ENCODE measurements at places on chromosomes 5 and 9.

DNA sequence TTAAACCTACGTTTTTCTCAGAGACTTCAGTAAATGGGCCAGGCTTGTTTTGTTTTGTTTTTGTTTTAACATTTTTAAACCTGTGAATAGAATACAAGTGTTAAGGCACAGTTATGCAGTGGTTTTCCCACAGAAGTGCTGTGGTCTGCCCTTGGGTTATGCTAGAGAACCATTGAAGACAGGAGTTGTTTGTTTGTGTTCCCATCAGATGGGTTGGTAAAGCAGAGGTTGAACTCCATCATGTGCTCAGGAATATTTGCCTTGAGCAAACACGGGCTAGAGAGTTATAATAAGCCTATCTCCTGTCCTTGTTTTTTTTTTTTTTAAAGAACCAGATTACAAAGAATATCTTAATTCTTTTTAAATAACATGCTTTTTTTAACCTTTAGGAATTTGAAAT, 28.5 kb downstream of the RHOBTB3 start:
- peak; percentile 21 for DNase-seq

DNA sequence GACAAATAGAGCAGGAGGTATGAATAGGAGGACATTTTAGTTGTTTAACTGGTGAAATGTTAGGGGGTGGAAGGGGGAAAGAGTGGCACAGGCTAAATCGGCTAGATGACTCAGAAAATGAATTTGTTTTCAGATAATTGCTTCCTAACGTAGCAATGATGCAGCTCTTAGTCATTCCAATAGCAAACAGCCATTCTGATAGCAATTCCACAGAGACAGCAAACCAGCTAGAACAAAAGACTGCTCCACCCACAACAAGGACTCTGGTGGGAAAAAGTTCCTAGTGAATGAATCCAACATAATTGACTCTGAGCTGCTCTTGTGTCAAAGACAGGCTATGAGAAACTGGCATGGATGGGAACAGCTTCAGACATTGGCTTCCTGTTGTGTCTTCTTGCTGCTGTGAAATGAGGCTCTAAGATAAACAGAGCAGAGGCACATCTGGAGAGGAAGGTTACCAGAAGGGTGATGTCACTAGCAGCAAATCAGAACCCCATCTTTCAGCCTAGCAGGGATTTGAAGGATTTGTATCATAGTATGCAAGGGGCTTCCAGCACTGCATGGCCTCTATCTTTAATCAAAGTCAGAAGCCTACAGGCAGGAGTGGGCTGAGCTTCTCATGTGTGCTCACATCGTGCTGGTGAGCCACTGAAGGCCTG, 28.1 kb upstream of the F2RL1 start:
- DNase-seq, result no peak

DNA sequence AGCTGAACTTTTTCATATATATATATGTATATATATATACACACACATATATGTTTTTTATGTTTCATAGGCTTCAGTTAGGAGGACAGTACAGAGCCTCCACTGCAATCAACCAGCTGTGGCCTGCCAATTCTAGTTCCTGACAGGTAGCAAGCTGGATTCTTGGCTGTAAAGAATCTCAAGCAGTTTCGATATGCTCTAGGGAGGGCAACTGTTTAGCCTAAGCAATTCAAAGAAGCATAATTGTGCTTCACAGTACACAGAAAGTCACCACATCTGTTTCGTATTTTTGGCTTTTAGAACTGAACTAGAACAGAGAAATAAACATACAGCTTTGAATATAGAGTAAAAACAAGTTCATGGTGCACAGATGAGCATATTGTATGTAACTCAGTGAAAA, 152.4 kb upstream of the ARRDC3 start:
- no peak for DNase-seq

DNA sequence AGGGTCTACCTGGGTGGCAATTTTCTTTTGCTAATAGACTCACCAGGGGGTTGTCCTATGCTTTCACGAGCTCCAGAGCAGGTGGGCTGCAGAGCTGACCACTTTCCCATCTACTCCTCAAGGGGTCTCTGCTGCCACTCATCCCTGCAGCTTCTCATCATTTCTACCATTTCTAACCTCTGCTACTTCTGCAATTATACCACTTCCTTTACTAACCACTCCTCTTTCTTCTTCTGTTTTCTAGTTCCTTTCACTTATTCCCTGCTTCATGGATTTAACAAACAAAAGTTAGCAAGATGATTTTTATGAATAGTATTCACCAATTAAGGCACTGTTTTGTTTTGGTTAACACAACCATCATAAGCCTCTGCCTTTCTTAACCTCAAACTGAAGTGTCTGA, 34.5 kb upstream of the NIPBL start:
- DNase-seq, result no peak

All from HuH-7.5 (cell line).